Activated CD8-positive, alpha-beta memory T cell treated with anti-CD3 and anti-CD28 coated beads for 4 hours (primary cell): ENCODE measurements at places on chromosomes 13 and 19.

- no peak for DNase-seq
These were observed 428.4 kb downstream of the EFNB2 start for GRCh38 chr13:106107061-106107460.

DNA sequence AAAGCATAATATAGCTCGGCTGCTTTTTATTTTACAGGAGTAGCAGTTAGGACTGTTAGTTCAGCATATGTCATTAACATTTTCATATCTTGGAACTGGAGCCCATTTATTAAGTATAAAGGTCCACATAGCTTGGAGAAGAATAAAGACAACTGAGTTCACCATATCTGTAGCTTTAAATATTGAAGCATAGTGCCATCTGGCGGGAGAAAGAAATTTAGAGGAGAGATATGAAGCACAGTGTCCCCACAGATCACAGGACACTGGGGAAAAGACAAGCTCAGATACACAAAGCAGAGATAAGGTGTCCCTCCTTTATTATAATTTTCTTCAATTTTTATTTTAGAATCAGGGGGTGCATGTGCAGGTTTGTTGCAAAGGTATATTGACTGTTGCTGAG lies 104.7 kb upstream of the FREM2 start:
- no peak for DNase-seq

- DNase-seq = peak; percentile 39
These were observed at the start of gene NFIX for GRCh38 chr19:12994701-12995595. TSS of gene NFIX (plus strand) at chr19:12995475. CDS start at chr19:12995838, 363 bp downstream.

GRCh38 chr13:113869263-113869662 lies 5.4 kb upstream of the GAS6 start:
- no peak for DNase-seq

DNA sequence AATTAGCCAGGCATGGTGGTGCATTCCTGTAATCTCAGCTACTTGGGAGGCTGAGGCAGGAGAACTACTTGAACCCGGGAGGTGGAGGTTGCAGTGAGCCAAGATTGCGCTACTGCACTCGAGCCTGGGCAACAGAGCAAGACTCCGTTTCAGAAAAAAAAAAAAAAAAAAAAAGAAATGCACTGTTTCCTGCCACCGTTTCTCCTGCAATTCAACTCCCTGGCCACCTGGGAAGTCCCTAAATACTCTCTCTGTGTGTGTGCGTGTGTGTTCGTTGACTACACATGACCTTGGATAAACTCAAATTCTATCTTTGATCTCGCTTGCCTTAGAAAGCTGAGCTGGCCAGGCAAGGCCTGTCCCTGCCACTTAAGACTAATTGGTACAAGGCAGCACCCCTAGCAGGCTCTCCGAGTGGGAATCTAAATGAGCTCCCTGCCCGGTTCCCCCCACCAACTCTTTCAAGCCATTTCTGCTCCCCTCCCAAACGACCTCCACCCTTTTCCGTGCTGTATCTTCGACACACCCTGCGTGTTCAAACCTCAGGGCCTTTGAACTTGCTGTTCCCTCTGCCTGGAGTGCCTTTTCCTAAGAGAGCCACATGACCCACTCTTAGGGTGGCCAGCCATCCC lies 5.2 kb upstream of the BCAT2 start:
- no peak for DNase-seq

- DNase-seq = no peak
These were observed 4.7 kb upstream of the GSK3A start for GRCh38 chr19:42246922-42247639.

- no peak for DNase-seq
These were observed 8.2 kb upstream of the ZNF792 start for GRCh38 chr19:34972163-34972705.

- no peak for DNase-seq
These were observed 63.4 kb upstream of the C1QTNF9B start for GRCh38 chr13:23960566-23961156.

GRCh38 chr13:78028960-78029359 lies 110.3 kb upstream of the EDNRB start:
- no peak for DNase-seq

- no peak for DNase-seq
These were observed 14.2 kb upstream of the PGLS start for GRCh38 chr19:17497149-17497798.

GRCh38 chr19:3659746-3660112 lies 33.1 kb upstream of the CACTIN start:
- no peak for DNase-seq

GRCh38 chr13:83883061-83883523 lies 818 bp upstream of the SLITRK1 start:
- no peak for DNase-seq

GRCh38 chr13:37662624-37663023 lies 64.1 kb upstream of the POSTN start:
- DNase-seq = no peak

DNA sequence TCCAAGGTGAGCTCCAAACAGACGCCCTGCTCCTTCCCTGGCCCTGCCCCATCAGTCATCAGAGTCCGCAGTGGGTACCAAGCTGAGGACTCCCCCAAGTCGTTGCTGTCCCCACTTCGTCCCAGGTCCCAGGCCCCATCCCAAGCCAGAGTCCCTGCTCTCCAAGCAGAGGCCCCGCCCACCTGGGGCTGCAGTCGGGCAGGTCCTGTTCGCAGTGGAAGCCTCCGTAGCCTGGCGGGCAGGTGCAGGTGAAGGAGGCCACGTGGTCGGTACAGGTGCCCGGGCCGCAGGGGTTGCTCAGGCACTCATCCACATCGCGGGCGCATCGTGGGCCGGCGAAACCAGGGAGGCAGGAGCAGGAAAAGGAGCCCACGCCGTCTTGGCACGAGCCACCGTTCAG lies 19.4 kb downstream of the NOTCH3 start:
- DNase-seq = no peak

DNA sequence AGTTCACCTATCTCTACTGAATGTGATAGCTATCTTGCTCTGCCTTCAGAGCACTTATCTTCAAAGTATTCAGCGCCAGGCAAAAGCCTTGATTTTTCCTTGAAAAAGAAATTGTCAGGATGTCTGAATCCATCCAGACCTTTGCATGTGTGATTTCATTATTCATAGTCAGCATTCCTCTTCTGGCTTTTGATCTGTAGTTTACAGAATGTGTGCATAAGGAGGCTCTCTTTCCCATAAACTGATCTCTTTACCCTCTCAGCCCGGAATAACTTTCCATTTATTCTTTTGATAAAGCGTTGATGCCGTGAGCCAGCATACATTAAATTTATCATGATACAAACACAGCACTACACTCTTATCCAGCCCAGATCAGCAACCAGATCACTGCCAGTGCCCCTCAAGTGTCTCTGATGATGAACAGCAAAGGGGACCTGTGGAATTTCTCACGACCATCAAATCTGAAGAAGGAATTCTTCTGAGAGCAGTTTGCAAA lies 130.8 kb downstream of the DNAJC15 start:
- DNase-seq = no peak

DNA sequence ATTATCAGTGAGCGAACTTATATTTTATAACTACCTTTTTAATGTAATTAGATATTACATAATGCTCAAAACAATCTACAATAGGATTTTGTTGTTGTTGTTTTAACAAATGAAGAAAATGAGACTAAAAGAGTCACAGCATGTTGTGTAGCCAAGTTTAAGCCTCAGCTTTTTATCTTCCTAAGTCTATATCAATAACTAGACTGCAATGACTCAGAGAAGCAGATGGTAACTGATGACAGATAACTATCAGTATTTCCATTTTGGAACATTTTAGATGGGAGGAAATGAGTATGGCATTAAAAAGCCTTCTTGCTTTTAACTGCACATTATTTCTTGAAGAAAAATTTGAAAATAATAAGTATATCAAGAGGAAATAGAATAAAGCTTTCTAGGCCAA lies 825.2 kb downstream of the SLITRK1 start:
- no peak for DNase-seq

GRCh38 chr13:24887759-24888158 lies 123.8 kb downstream of the RNF17 start:
- no peak for DNase-seq

DNA sequence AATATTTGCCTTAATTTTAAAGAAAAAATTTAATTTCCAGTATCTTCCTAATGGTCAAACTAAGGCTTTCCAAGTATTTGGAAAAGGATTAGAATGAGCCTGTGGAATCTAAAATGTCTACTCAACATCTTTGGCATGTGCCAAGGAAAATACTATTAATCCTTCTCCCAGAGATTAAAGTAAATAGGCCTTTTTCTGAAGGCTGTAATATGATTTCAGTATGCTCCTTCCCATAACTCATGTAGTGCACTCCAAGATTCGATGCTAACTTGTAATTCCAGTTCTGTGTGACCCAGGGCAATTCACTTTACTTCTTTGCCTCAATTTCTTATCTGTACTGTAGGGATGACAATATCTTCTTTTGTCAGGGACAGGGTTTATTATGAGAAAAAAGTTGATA lies 196.9 kb downstream of the ZIC5 start:
- no peak for DNase-seq

DNA sequence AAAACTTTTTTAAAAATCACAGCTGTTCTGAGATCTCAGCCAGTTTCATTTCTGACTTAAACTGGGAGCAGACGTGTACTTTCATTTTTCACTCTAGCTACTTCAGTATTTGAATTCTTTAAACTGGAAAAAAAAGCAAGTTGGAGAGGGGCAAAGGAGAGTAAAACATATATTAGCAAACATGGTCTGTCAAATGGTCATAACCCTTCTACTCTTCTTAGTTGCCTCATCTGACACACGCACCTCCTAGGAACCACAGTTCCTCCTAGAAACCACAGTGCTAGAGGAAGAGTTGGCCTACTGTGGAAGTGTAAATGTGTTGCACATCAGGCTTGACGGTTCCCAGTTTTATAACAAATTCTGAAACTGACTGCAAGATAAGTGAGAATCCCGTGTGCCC lies 47.2 kb downstream of the TM9SF2 start:
- no peak for DNase-seq

GRCh38 chr19:32061315-32061714 lies 284.1 kb upstream of the ZNF507 start:
- no peak for DNase-seq

DNA sequence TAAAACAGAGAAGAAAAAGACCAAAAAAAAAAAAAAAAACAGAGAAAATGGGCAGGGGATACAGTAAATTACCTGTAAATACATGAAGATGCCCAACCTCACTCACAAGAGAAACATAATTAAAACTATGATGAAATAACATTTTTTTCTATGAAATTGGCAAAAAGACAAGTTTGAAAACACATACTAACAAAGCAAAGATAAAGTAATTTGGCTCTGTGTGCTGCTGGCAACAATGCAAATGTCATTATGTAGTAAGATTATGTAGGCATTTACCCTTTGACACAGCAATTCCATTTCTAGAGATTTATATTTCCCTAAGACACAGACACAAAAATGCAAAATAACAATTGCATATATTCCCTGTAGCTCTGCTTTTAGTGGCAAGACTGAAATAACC lies 20.2 kb downstream of the ZC3H13 start:
- DNase-seq = no peak

GRCh38 chr19:8512115-8512967 lies 1.6 kb downstream of the ZNF414 start:
- no peak for DNase-seq

DNA sequence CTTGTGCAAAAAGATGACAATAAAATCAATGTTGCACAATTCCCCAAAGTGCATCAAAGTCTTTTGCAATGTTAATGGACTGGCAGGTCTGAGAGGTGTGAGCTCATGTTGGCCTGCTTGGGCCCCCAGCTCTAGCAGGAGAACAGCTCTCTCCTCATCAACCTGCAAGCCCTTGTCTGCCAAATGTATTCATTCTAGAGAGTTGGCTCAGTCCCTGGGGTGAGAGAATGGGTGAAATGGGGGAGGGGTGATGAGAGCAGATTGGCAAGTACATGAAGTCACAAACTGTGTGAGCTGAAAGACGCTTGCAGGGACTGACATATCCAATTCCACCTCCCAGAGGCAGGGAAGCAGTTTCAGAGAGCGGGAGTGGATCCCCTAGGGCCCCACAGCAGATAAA lies 465.1 kb upstream of the ZNF507 start:
- DNase-seq = no peak

GRCh38 chr13:109389892-109390345 lies 396.5 kb downstream of the IRS2 start:
- no peak for DNase-seq

GRCh38 chr13:94243551-94243950 lies 235.9 kb downstream of the DCT start:
- no peak for DNase-seq

- DNase-seq = no peak
These were observed 349.4 kb downstream of the RFC3 start for GRCh38 chr13:34167347-34167746.

- no peak for DNase-seq
These were observed 30.2 kb upstream of the ZNF331 start for GRCh38 chr19:53507523-53508442.

DNA sequence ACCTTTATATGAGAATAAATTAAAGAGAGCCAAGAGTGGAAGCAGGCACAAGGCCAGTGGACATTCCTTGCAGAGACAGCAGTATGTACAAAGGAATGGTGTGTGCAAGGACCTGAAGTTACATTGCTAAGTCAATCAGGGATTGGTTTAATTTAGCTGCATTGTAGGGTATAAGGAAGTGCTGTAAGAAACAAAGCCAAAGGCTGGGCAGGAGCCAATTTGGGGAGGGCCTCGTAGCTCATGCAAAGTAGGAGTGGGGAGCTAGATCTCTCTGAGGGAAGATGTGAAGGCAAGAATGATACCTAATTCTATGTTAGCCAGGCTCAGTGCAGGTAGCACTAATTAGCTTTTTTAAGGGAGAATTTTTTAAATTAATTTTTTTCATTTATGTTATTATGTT lies 76.7 kb downstream of the SLAIN1 start:
- no peak for DNase-seq

DNA sequence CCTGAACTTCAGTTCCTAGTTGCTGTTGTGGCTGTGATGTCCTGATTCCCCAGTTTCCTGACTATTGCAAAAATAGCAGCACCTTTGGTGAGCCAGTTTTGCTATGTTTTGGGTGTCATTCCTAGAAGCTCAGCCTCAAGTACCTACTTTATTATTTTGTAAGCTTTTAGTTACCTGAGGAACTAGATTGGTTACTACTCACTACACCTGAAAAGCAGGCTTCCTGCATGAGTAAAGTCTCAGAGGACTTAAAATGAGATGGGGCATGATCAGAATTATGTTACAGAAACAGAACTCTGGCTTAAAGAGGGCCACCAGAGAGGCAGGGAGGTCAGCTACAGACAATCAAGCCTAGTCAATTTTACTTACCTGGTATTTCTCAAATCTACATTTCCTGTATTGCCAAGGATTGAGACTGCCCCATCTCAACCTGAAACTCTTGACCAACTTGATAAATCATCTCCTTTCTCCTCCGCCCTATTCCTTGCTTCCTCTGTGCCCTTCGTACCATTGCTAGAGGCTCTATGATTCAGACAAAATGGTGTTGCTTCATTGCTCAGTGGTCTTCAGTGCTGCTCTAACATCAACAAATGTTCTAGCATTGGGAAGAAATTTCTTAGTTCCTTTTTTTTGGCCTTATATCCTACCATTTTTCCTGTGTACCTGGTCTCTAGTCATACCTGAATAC lies 58.9 kb downstream of the RAP2A start:
- no peak for DNase-seq

- DNase-seq = no peak
These were observed 248.3 kb upstream of the SLITRK1 start for GRCh38 chr13:84130495-84131114.
